ENCODE measurements at places on chromosomes 2 and 18.

DNA sequence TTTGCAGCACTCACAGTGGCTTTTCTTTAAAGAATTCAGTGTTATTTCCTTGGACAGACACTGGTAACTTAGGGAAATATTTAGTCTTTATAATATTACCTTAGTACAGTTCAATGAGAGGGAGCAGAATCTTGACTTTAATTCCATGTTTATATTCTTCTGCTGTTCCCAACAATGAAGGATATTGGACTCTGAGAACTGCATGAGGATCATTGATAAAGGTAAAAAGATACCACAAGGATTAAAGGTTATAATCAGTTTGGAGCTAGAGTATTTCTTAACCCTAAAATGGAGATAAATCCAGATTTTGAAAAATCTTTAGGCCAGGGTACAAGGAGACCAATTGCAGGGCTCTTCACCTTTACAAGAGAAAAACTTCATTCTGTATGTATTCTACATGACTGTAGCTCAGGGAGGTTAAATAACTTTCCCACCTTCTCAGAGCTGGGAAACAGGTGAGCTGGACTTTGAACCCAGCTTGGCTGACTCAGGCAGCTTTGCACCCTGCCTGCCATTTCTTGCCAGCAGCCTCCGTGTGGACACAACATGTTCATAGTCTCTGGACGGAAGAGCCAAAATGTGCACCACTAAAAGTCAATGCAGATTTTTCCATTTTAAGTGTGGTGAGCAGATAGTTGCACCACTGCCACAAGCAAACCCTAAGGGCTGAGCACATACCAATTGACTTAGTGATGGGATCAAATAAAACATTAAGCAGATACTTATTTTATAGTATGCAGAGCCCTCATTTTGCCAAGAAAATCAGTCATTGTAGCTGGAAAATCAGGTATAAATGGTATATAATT, 26.7 kb downstream of the UPP2 start:
- DNase-seq, result no peak

- DNase-seq, result no peak
These were observed 118.1 kb downstream of the MSH2 start for GRCh38 chr2:47520825-47521665.

GRCh38 chr18:63575681-63576080, 11.5 kb upstream of the SERPINB13 start:
- DNase-seq, result no peak

- no peak for DNase-seq
These were observed 114.1 kb downstream of the GFPT1 start for GRCh38 chr2:69272803-69273471.

DNA sequence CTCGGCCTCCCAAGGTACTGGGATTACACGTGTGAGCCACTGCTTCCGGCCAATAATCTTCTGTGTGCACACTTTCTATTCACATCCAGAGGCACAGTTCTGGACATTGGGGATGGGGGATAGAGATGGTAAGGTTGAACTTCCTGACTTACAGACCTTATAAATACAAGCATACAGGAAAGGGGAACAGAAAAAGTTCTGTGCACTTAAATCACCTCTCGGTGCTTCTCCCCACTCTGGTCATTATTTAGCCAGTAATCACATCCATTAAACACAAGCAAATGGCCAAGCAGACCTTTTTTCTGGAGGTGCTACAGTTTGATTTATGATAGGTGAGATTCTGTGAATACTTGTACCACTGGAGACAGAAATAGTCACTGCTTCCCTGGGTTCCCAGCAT, 110.6 kb downstream of the CRIM1 start:
- DNase-seq, result no peak

DNA sequence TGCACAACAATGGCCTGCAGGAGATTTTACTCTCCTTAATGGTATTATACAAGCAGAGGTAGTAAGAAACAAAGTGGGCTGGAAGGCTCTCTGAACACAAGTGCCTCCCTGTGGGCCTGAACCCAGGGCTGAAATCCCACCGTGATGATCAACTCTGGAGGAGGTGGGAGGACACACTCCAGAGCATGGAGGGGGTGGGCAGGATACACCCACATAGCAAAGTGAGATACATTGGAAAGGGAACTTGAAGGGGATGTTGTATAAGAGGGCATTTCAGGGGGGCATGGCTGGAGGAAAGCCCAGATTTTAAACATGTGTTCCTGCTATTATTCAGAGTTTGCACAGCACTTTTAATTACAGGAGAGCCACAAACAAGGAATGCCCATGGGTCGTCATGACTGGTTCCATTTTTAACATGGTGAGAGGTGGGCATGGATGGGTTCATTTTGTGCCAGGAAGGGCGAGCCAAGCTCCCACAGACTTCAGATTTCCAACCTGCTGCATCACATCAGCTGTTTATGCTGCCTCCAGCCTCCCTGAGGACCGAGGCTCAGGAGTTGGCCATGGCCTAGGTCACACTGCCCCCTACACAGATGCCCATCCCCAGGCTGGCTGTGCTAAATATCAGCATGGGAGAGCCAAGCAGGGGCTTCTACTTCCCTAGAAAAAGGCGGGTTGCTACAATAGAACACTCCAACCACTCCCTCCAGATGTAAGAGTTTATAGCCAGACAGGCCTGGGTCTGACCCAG, 416.2 kb upstream of the ID2 start:
- no peak for DNase-seq

DNA sequence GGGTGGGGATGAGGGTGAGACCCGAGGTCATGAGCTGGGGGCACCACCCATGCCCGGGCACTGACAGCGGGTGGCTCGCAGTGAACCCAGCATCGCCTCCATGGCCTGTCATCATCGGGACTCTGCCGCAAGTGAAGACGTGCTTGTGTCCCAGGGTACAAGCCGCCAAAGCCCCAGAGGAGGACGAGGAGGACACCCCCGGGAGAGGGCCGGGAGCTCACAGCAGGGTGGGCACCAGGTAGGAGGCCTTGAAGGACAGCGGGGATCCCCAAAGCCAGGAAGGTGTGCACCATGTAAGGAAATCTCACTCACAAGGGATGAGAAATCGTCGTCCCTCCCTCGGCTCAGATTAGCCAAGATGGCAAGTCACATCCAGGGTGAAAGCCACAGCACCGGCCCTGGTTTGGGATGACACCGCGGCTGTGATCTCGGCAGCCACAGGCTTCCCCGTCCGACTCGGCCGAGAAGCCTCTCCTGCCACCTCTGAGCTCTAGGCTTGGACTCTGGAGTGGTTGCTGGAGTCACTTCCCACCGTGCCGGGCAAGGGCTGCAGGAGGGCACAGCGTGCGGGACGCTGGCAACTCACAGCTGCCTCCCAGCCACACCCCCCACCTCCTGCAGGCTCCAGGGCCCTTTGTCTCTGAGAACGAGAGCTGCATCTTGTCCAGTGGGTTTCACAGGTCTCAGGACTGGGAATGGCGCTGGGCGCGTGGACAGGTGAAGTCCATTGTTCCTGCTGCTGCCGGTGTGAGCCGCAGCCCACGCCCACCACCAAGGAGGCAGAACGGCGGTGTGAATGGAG, 81.6 kb upstream of the CTDP1 start:
- DNase-seq, result no peak

DNA sequence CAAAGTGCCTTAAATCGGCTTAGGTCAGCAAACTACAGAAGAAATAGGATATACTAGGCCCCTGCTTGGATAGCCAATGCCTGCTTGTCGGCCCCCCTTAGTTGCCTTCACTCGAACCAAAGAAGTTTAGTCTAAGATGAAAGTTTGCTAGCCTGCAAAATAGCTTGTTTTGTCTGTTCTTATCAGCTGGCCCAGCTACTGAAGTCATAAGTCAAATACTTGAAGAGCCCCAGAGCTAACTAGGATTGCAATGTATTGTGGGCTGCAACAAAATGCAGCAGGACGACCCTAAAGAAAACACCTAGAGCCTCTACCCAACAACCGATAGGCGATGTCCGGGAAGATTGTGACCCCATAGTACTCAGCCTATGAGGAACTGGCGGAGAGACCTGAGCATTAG, 183.5 kb upstream of the HS6ST1 start:
- no peak for DNase-seq

DNA sequence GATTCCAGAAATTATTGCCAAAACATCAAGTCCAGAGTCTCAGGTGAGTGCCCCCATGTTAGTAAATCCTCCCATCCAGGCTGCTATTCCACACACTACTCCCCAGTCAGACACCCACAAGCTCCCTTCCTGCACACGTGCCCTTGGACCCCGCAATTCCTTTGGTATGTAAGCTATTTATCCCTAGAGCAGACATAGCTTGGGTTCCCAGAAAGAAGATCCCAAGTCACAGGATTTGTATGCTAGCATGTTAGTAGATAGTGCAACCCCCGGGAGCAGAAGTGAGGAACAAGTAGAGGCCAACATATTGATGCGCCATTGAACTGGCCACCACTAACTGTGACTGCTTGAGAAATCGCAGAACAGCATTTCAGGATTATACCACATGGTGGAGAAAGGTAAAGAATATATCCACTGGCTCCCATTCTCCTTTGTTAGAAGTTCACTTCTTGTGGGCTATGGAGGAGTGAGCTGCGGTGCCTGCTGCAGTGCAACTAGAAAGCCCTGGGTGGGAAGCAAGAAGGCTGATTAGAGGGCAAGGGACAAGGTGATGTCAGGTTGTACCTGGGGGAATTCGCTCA, 137.5 kb upstream of the CHAC2 start:
- no peak for DNase-seq

DNA sequence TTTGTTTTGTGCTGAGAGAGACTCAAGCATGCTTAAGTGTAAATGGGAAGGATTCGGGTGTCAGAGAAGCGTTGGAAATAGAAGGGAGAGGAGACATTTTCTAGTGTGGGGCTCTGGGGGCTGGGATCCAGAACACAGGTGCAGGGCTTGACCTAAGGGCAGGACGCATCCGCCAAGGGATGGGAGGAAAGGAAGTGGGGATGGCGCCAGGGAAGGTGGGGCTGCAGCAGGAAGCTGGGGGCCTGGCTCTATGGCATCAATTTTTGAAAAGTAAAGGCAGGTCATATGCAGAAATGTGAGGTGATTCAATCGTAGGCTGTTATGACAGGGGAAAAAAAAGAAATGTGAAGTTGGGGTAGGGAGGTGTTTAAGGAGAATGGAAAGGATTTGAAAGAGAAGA, 143.2 kb upstream of the SERTAD2 start:
- DNase-seq, result no peak

DNA sequence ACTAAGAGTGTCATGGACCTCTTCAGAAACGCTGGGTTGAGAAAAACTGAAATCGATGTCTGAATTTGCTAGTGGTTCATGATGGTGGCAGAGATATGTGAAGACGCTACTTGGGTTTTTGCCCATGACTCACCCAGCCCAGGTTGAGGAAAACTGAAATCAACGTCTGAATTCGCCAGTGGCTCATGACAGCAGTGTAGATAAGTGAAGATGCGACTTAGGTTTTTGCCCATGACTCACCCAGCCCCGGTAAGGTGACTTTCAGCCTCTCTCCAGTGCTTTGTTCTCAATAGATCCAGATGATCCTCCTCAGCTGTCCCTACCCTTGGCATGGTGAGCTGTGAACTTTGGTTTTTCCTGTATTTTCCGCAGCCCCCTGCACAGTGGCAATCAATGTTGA, 105.3 kb upstream of the SIX3 start:
- DNase-seq, result no peak

GRCh38 chr2:213696442-213696841, 412.2 kb downstream of the SPAG16 start:
- DNase-seq, result no peak

DNA sequence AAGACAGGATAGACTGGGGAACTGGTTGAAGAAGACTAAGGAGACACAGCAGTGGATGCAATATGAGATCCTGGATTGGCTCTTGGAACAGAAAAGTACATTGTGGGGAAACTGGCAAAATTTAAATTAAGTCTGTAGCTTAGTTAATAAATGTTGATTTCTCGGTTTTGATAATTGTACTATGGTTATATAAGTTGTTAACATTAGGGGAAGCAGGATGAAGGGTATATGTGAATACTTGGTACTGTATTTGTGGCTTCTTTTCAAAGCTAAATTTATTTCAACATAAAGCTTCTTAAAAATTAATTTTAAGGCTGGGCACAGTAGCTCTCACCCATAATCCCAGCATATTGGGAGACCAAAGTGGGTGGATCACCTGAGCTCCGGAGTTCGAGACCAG, 103.8 kb downstream of the TMEM17 start:
- DNase-seq, result no peak

DNA sequence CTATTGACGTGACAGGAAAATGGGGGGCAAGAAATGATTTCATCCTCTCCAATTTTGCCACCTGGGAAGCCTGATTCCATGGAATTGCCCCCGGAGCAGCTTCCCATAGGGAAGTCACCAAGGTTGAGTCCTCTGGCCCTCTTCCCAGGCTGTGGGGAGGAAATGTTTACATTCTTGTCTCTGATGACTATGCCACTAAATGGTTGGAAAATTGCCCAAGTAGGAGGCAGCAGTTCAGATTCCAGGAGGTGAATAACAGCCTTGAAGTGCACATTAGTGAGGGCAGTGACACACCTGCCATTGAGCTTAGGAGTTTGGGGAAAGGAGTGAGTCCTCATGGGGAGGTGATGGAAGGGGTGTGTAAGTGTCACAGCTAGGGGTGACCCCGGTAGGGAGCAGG, 449.2 kb upstream of the DCC start:
- peak; percentile 10 for DNase-seq

DNA sequence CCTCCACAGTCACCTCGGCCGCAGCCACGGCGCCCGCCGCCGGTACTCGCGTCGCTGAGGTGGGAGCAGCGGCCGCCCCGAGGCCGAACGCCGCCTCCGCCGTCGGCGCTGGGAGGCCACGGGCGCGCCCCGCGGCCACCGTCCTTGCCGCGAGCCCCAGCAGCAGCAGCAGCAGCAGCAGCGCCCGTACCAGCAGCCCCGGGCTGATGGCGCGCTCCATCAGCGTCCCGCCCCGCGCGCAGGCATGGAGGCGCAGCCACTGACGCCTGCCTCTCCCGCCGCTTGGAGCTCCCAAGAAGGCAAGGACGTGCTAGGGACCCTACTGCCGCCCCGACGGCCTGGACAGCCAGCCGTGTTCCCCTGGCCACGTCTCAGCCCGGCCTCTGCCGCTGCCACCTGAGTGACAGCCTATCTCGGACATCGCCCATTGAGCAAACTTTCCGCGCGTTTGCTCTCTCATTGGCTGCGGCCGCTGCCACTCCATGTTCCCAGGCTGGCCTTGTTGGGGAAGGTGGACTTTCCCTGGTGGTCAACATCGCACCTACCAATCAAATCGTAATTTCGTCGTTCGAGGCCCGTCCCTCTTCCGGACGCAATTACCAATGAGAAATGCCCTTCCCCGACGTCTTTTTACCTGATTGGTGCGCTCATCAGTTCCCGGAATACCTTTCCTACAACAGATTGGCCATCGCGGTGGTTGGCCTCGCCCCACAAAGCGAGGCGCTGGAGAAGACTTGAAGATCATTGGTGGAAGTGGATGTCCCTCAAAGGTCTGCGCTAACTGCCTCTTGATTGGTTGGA, at the start of gene EIF2AK3:
Gene EIF2AK3, minus strand, starts transcription at position 410 of the 801 bp plus-strand sequence. Its CDS starts 190 bp downstream, at position 220.
- peak; percentile 98 for DNase-seq

- DNase-seq, result peak; percentile 88
These were observed 6.7 kb downstream of the TMBIM1 start for GRCh38 chr2:218285604-218286003.

- no peak for DNase-seq
These were observed 48.9 kb downstream of the CHST9 start for GRCh38 chr18:27136208-27136535.

Data from NCI-H446 (cell line).